GM23338 (cell line): ENCODE measurements at places on chromosomes 4 and X.
A peak's percentile ranks its signal among the peaks of the same experiment; 100 is the strongest.

DNA sequence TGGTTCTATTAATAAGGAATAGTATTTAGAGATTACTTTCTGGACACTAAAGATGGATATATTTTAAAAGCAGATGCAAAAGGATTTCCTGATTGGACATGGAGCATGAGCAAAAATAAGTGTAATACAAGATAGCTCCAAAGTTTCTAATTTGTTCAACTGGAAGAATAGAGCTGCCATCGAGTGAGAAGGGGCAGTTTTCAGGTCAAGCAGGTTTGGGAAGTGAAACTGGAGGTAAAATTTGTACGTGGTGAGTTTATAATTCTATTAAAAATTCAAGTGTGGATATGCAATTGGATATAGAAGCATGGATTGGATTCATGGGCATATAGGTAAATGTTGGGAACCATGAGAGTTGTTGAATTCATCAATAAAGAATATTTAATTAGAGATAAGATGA, 31.8 kb downstream of the PRDM8 start:
- DNase-seq: no peak

DNA sequence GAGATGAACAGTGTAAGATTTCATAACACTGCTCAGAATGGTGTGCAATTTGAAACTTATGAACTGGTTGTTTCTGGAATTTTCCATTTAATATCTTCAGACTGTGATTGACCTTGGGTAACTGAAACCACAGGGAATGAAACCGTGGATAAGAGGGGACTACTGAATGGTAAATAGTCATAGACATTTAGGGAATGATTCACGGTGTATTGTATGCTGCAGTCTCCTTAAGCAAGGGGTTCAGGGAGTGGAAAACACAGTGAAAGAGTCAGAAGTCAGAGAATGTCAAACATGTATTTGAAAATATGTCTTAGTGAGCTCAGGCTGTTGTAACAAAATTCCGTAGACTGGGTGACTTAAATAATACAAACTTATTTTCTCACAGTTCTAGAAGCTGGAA, 398.2 kb upstream of the DIPK2B start:
- DNase-seq: no peak

DNA sequence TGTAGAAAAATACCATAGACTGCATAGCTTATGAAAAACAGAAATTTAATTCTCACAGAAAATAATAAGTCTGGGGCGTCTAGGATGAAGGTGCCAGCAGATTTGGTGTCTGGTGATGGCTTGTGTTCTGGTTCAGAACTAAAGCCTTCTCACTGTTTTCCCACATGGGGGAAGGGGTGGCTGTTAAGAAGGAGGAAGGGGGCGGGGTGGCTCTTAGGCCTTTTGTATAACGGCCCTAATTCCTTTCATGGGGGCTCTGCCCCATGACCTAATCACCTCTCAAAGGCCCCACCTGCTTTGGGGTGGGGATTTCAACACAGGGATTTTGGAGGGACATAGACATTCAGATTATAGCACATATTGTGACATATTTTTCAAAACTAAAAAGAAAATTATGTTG, 173.2 kb upstream of the TECRL start:
- peak; percentile 69 for DNase-seq

DNA sequence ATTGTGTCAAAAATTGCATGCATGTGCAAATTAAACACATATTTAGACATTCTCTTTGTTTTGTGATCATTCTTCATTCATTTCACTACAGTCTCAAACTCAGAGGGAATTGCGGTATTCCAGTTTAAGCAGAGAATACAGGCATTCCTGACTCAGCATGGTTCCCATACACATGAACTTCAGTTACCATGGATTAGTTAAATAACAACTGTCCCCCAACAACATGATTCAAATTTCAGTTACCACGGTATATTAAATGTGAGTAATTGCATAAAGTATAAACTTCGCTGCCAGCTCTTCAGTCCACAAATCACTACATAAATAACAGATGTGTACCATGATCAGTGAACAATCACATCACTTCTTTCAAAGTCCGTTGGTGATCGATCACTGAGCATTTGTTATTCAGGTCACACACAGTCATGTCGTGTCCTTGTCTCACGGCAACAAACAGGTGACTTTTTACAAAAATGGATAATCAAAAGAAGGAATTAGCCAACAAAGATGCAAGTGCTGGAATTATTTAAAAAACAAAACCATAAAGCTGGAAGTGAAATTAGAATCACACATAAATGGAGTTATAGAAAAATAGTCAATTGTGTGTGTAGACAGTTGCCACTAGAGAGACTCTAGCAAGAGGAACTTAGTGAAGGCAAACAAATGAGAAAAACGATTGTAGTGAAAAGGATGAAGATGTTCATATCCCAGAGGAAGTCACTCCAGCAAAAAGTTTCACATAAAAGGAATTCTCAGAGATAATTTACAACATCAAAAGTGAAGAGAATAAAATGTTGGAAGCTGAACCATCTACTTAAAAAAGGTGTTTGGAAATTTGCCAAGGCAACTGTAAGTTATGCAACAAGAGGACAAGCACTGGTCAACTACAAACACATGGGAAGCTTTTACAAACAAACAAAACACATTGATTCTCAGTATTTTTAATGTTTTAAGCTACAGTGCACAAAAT, 138.6 kb upstream of the SMARCAD1 start:
- DNase-seq: peak; percentile 74

DNA sequence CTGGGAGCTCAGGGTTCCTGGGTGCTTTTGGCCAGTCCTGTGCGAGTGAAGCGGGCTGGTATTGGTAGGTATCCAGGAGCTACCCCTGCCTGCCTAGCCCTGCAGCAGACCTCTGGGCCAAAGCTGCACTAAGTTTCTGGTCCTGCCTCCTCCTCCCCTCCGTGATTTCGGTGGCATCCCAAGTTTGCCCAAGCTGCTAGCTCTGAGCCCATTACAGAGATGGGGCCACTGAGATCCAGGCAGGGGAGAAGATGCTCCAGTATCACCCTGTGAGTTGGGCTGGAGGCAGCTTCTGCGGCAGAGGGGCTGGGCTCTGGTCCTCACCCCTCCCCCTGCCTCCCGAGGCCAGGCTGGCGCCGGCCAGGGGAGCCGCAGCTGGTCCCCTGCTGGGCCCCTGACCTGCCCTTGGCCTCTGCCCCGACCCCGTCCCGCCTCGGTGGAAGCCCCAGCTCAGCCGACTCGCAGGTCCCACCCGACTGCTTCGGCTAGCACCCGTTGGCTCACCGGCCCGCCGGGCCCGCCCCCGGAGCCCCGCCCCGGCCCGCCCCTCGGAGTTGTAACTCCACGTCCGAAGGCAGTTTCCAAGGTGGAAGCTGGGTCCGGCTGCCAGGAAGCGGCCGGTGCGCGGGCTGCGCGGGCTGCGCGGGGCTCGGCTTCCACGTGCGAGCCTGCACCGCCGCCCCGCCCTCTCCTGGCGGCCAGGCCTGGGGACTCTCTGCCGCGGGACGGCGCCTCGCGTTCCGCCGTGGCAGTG, at the start of gene DUSP9:
Gene DUSP9, plus strand, starts transcription at position 584 of the 754 bp plus-strand sequence. CDS start 751 bp downstream, outside the sequence.
- DNase-seq: peak; percentile 66

- DNase-seq: no peak
These were observed 10.0 kb downstream of the KCNE5 start for GRCh38 chrX:109614951-109615350.

- no peak for DNase-seq
These were observed 59.9 kb downstream of the PABPC4L start for GRCh38 chr4:134141728-134142127.

DNA sequence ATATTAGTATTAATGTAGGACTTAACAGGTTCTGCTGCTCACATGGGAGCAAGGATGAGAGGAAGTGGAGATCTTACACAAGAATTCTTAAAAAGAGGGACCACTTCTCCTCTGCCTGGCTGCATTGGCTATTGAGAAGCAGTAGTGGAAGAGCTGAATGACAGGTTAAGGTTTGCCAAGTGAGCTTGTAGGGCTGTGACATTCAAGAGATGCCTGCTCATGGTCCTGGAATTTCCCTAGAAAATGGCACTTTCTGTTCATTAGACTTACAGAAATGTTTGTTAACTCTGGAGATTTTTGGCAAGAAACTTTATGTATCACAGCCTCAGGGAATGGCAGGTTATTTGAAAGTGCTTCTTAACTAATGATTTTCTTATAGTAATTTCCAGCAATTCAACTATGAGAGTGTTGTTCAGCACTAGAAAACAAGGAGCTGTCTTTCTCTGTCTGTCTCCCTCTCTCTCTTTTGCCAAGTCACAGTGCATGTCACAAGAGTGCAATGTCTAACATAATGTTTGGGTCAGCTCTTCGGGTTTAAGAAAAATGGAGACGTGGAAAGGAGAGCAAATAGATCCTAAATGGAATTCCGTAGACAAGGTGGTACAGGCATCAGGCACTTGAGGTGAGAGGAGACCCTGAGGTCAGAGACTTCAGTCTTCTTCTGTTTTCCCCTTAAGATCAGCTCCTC, 8.3 kb upstream of the NAP1L5 start:
- no peak for DNase-seq

- no peak for DNase-seq
These were observed 314.6 kb upstream of the CASK start for GRCh38 chrX:42237956-42238355.

- DNase-seq: no peak
These were observed 116.8 kb upstream of the NKX1-1 start for GRCh38 chr4:1523033-1523432.

- no peak for DNase-seq
These were observed 498.4 kb downstream of the PDGFC start for GRCh38 chr4:156473151-156473550.

DNA sequence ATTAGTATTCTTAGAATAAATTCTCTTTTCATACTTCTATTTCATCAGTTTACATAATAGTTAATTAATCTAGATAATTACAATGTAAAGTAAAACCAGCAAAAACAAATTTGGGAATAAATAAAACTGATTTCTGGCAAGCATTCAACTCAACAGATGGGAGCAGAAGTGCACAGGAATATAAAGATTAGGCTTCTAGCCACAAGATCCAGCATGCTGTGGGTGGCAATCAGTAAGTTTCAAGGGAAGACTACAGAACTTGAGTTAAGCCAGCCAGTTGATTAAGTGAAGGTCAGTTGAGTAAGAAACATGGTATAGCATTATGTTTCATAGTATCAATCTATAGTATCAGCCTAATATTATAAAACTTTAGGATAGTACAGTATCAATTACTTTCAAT, 324.2 kb upstream of the AADAT start:
- no peak for DNase-seq

DNA sequence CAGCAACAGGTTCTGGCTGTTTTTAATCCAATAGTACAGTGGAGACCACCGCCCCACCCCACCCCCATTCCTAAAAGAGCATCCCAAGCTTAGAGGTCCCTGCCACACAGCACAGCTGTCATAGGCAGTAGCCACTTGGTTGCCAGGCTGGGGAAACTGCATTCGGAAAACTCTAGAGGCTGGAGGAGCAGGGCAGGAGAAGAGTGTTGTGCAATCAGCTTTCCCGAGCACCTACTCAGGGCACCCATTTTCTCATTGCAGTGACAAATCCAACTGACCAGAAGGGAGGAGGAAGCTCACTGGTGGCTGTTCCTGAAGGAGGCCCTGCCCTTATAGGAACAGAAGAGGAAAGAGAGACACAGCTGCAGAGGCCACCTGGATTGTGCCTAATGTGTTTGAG, 1.1 kb downstream of the CXCL1 start:
- DNase-seq: peak; percentile 11

DNA sequence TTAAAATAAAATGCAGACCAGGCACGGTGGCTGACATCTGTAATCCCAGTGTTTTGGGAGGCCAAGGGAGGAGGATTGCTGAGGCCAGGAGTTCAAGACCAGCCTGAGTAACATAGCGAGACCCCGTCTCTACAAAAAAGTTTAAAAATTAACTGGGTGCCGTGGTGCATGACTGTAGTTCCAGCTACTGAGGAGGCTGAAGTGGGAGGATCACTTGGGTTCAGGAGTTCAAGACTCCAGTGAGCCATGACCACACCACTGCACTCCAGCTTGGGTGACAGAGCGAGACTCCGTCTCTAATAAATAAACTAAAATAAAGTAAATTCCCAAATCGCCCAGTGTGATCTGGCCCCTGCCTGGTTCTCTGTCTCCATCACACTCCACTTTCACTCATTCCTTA, 43.7 kb downstream of the TENM3 start:
- DNase-seq: no peak

DNA sequence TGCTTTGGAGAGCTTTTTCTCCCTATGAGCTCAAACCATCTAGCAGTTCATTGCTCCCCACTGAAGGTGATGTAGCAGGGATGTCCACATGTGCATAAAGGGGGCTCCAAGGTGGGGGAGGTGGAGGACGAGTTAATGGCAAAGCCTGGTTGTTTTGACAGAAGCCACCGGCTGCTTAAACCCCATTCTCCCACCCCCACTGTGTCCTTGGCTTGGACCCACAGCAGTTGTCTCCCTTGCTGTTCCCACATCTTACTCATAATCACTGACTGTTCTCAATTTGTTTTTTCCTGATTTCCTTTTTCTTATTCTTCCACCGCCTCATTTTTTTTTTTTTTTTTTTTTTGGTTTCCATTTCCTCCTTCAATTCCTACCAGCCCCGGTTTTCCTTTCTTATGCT, 72.7 kb downstream of the GEMIN8 start:
- DNase-seq: no peak

- no peak for DNase-seq
These were observed 123.0 kb upstream of the PLS3 start for GRCh38 chrX:115437841-115438595.

- DNase-seq: no peak
These were observed 279.9 kb downstream of the PPP3CA start for GRCh38 chr4:101067383-101067782.

DNA sequence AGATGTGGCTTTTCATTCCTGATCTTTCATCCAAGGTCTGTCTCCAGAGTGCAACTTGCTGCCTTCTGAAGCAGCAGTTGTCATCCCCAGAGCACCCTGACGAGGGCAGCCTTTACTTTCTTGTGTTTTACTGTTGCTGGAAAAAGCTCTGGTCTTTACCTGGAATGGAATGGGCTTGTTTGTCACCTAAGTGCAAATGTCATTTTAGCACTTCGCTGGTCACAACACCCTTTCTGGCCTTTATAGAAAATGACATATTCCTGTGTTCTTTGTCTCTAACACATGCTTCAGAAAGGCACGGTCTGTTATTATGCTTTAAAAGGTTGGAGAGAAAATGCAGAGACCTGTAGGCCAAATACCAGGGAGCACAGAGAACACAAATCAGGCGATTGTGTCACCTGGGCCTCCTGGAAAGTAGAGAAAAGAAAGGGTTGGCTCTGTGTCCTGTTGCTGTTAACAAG, 332.7 kb upstream of the IGFBP7 start:
- DNase-seq: peak; percentile 83

DNA sequence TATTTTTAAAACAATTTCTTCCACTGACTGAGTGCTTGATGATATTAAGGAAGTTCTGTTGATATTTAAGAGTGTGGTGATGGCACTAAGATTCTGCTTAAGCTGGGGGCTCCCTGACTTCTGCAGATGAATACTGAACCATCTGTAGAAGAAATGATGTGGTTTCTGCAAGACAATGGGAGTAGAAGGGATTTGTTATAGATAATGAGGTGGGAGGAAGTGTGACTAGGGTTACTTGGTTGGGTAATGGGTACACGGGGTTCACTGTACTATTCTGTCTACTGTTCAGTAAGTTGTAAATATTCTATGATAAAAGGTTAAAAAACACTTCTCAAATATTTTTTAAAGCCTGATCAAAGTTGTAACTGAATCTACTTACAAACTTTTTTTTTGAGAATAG, 60.9 kb upstream of the TXK start:
- DNase-seq: no peak

- peak; percentile 71 for DNase-seq
These were observed 213.6 kb downstream of the PALLD start for GRCh38 chr4:168710353-168710946.

- no peak for DNase-seq
These were observed 26.5 kb upstream of the MRFAP1 start for GRCh38 chr4:6613676-6614651.

GRCh38 chr4:112181358-112182000, 36.2 kb downstream of the FAM241A start:
- no peak for DNase-seq

GRCh38 chrX:109774706-109775105, 41.6 kb upstream of the ACSL4 start:
- DNase-seq: peak; percentile 8
